ENCODE measurements at places on chromosomes 2 and 18.

GRCh38 chr2:25409468-25409867, 67.7 kb upstream of the DNMT3A start:
- DNase-seq, result no peak

DNA sequence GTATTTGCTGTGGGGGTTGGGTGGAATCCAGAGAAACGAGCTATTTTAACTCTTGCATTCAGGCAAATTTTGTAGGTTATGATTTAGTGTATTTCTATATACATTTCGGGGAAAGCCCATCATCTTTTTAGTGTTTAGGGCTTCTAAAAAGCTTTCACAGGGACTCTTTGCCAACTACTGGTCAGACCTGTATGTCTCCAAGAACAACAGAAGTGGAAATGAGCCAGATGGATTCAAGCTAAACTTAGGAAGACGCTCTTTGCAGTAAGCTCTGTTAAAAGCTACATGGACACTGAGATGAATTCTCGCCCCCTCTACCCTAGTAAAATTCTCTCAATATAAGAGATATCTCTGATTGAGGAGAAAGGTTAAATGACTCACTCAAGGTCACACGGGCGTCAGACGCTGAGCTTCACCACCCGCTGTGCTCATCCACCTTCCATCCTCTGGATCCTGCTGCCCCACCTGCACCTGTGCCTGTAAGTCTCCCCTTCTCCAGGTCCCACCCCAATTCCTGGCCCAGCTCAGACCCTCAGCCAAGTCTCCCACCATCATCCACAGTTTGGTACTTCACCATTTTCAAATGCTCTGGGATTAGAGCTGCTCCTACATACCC, 85.6 kb downstream of the MARCHF4 start:
- no peak for DNase-seq

DNA sequence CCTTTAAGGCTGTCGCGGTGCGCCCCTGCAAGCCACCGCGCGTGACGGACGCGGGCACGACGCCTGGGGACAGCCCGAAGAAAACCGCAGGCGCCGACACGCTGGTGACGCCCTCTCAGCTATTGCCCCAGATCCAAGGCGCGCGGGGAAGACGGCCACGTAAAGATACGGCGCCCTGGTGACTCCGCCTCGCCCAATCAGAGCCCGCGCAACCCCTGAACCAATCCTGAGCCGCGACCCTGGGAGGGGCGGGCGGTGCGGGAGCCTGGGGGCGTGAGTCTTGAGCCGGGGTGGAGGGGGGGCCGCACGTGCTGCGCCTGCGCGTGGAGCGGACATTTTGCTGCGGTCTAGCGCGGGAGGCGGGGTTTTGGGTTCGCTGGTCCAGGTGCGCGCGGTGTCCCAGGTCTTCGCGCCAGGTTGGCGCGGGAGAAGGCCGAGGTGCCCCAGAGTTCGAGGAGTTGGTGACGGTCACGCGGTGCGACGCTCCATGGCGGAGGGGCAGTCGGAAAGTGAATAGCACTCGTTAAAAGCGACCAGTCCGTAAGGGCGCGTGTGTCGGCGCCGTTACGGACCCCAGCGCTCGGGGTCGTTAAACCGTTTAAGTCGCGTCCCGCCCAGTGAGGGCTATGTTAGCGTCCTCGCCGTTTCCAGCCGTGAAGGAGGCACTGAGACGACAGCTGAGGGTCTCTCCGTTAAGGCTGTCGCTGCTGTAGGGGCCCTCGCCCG, 15.9 kb downstream of the NMUR1 start:
- DNase-seq, result peak; percentile 97

- no peak for DNase-seq
These were observed 3.5 kb downstream of the YWHAQ start for GRCh38 chr2:9627310-9627709.

DNA sequence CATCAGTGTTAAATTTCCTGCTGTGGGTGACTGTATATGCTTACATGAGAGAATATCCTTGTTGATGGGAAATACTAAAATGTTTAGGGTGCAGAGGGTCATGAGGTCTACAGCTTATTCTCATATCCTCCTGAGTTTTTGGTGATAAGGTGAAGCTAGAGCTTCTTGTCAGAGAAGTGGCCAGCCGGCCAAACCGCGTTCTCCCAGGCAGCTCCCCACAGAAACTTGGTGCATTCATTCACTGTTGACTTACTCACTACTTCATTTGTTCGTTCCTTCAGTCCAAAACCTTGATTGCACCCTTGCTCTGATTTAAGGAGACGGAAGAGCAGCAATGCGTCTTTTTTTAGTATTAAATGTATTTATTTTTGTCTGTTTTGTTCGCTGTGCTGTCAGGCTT, 8.7 kb downstream of the SNED1 start:
- no peak for DNase-seq

All from stimulated activated CD4-positive, alpha-beta T cell treated with anti-CD3 and anti-CD28 coated beads, Interleukin-4, amount 100 ng/mL, for 1 hour (primary cell).